ENCODE measurements at places on chromosomes 3 and 15. TPM values are rescaled to one million over a fixed set of nuclear protein-coding genes. Genes with fewer than 3 reads are reported as not detected.

Gene GOLGA6L26
- not detected for total RNA-seq

DNA sequence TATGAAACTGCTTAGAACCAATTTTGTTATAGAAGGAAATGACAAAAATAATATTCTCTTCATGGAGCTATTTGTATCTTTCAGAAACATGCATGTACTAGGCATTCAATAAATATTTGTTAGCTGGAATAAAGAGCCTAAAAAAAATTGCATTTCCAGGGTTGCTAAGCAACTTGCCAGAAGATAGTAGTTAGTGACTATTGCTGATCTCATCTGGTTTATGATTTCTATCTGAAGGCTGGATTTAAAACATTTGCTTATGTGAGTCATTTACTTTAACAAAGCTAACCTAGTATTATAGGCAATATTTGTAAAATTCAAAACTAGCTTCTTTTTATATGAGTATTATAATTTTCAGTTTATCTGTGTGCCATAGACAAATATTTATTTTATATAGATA lies 78.3 kb downstream of the NAALADL2 start:
- no peak for DNase-seq

Gene PARP15
- 1.3 TPM for total RNA-seq

Gene FAM98B
- 39.4 TPM for total RNA-seq

GRCh38 chr3:41608347-41608746 lies 353.6 kb downstream of the ULK4 start:
- DNase-seq: no peak
